Stimulated activated CD4-positive, alpha-beta T cell treated with anti-CD3 and anti-CD28 coated beads, Interleukin-2, amount 100 ng/mL, for 24 hours (primary cell): ENCODE measurements at places on chromosomes 5 and 9.

- no peak for DNase-seq
These were observed 250.7 kb downstream of the ANXA1 start for GRCh38 chr9:73402081-73403028.

DNA sequence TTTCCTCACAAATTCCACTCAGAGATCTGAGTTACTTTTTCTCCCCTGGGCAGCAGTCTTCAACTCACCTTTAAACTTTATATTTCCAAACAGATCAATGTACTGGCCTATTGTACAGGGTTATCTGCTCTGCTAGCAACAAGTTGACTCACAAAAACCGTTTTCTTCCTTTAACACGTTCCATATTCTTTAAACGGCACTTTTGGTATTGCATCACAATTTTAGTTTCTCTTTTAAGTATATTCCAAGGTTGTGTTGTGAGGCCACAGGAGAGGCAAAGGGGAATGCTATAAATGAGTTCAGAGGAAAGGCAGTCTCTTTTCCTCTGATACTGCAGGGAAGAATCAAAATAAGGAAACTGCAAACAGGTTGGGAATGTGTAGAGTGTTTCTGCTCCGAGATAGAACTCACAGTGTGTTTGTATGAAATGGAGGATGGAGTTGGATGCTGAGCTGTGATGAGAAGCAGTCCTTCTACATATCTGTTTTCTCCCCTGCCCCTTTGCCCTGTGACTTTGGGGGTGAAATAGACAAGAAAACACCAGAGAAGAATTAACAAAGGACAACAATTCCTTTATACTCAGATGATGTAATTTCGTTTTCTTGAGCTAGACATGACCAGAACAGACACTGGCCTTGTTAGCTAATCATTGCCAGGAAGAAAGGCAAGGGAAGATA is 9.9 kb upstream of the ALDOB start:
- DNase-seq = no peak

DNA sequence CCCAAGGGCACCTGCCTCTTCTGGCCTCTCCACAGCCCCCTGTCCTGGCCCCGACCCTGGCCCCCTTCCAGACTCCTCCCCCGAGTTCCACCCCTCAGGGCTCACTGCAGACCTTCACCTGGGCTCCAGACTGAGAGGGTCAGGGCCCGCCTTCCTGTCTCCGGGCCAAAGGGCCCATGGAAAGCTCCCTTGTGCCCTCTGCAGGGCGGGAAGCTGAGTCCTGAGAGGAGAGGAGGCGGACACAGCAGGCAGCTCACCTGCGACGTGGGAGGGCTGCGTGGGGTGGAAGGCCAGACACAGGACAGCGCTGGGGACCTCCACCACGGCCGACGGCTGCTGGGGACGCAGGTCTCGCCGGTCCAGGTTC is 20.6 kb downstream of the DYNC2I2 start:
- no peak for DNase-seq

DNA sequence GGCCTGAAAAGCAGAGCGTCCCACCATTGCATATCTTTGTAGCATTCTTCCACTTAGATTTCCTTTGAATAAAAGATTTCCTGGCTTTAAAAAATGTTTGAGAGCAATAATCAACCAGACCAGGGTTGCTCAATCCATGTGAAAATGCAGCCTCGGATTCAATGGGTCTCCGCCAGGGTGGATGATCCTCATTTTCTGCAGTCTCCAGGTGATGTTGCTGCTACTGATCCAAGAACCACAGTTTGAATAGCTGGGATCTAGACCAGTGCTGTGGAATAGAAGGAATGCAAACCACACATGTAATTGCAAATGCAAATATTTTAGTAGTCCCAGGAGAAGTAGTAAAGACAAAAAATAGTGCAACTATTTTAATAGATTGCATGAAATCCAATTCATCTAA is 317.6 kb downstream of the IRX1 start:
- no peak for DNase-seq

DNA sequence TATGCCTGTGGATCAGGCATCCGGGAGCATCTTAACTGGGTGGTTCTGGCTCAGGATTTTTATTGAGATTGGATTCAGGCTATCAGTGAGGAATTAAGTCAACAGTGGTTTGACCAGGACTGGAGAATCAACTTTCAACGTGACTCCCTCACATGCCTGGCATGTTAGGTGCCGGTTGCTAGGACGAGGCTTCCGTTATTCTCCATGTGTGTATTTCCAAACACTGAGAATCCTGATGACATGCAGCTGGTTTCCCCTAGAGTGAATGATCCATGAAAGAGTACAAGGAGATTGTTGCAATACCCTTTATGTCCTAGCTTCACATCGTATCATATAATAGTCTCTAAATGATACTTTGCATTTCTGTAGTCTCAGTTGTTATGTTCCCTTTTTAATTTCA is 529.2 kb downstream of the ANXA1 start:
- DNase-seq = no peak
